ENCODE measurements at places on chromosomes 4 and X. TPM values are rescaled to one million over a fixed set of nuclear protein-coding genes. Genes with fewer than 3 reads are reported as not detected.

DNA sequence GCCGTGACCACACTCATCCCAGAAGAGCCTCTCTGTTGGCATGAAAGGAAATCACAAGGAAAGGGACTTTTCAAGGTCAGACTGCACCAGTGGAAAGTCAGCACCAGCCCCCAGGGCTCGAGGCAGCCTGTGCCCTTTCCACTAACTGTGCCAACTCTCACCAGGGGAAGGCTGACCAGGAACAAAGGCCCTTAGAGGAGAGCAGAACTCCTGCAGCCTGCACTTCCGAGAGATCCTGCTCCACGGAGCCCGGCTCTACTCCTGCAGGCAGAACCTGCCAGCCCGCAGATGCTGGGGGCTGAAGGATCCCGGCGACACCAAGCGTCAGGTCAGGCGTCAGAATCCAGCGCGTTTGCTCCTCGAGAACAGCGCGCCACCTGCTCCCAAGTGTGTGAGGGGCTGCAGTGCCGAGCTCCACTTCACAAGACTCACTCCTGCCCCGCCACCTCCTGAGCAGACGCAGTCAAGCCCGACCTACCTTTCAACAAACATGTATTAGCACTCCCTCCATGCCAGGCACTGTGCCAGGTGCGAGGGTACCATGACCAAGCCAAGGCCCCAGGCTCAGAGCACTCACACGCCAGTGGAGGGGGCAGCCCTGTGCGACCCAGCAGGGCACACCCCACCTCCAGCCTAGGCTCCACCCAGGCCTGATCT, 13.6 kb upstream of the HELT start:
- H3K27ac ChIP-seq, result no peak overlapping the region
- H3K36me3 ChIP-seq, result no peaks in the 10 kb centered on the region
- H3K4me1 ChIP-seq, result peaks cover 7% of the 10 kb centered on the region
- peaks cover 9% of the 10 kb centered on the region for H3K27me3 ChIP-seq
- DNase-seq, result no peak

- no peaks in the 10 kb centered on the region for H3K4me1 ChIP-seq
- DNase-seq, result no peak
- H3K27ac ChIP-seq, result no peak overlapping the region
- no peaks in the 10 kb centered on the region for H3K27me3 ChIP-seq
Measured at GRCh38 chr4:152083338-152083737, 322.5 kb upstream of the GATB start.

- no peak overlapping the region for H3K27ac ChIP-seq
- H3K4me1 ChIP-seq, result no peaks in the 10 kb centered on the region
- no peak overlapping the region for H3K4me3 ChIP-seq
- H3K27me3 ChIP-seq, result no peaks in the 10 kb centered on the region
- H3K36me3 ChIP-seq, result no peaks in the 10 kb centered on the region
Measured at GRCh38 chr4:105352826-105353225, 121.0 kb downstream of the PPA2 start.

GRCh38 chr4:161931089-161931488, 232.7 kb downstream of the FSTL5 start:
- H3K4me1 ChIP-seq, result no peaks in the 10 kb centered on the region
- H3K36me3 ChIP-seq, result no peaks in the 10 kb centered on the region
- no peak overlapping the region for H3K27ac ChIP-seq
- no peaks in the 10 kb centered on the region for H3K27me3 ChIP-seq

- no peak overlapping the region for H3K4me3 ChIP-seq
Measured at GRCh38 chr4:37675587-37676290, 10.4 kb downstream of the RELL1 start.

GRCh38 chrX:47321386-47321785, 49.0 kb upstream of the ZNF157 start:
- DNase-seq, result no peak
- no peak overlapping the region for H3K27ac ChIP-seq
- H3K36me3 ChIP-seq, result no peaks in the 10 kb centered on the region
- no peaks in the 10 kb centered on the region for H3K4me1 ChIP-seq
- H3K4me3 ChIP-seq, result no peak overlapping the region
- H3K27me3 ChIP-seq, result no peaks in the 10 kb centered on the region

DNA sequence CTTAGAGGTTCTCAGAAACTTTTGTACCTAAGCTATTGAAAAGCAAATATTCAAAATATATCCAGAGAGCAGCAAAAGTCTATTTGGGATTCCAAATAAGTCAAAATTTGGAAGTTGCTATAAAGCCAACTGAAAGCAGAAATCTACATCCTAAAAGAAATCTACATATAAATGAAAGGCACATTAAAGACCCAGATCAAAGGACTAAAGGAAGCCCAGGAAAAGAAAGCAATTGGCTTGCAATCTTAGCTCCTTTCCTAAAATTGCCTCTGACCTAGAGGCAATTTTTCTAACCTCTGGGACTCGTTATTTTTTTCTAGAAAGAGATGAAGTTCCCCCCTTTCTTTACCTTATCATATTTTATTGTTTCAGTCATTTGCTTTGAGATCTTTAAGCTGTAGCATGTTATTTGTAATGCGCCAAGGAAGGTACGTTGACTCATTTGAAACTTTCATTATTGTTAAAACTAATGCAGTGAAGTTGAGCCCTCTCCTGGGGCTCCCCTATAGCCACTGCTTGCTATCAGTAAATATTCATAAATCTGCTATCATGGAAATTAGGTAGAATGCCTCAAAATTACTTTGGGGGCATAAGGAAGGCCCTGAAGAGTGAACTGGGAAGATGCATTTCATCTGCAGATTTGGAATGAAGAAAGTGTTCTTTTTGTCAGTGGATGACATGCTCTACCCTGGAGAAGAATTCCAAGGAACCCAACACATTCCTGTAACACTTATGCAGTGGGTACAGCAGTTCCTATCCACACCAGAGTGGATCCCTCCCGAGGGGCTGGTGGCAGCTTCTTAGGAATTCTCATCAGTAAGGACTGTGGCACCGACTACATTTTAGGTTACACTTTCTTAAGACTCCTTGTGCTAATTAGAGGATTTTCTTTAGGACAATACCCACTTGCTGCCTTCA, 177.8 kb upstream of the IGFBP7 start:
- no peak overlapping the region for H3K27ac ChIP-seq
- H3K4me3 ChIP-seq, result no peak overlapping the region
- no peaks in the 10 kb centered on the region for H3K4me1 ChIP-seq
- H3K36me3 ChIP-seq, result no peaks in the 10 kb centered on the region
- no peak for DNase-seq

GRCh38 chr4:154618708-154619315, 6.4 kb upstream of the FGG start:
- H3K36me3 ChIP-seq, result no peaks in the 10 kb centered on the region
- no peaks in the 10 kb centered on the region for H3K27me3 ChIP-seq
- no peak overlapping the region for H3K4me3 ChIP-seq

DNA sequence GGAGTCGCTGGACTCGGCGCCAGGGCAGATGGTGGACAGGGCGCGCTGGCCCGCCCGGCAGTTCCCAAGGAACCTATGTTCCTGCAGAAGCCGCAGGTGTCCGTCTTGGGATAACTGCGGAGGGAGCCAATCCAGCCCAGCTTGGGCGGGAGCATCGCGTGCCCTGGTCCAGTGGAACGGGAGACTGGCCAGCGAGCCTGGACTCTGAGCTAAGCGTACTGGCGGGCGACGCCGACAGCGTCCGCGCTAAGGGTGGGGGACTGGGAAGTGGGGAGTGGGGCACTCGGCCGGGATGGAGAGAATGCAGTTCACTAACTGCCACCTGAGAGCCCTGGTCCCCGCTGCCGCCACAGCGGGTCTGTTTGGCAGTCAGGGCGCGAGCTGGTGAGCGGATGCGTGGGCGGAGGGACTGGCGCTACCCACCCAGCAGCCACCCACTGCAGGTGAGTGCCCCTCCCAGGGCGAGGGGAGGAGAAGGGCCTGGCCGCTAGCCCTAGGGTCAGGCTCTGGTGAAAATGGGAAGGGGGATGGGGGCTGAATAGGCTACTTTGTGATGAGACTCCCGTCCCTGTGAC, 1.3 kb upstream of the MAMLD1 start:
- H3K4me1 ChIP-seq, result peaks cover 23% of the 10 kb centered on the region
- H3K27ac ChIP-seq, result no peak overlapping the region
- H3K4me3 ChIP-seq, result no peak overlapping the region
- peaks cover 52% of the 10 kb centered on the region for H3K27me3 ChIP-seq
- peak; percentile 55 for DNase-seq

DNA sequence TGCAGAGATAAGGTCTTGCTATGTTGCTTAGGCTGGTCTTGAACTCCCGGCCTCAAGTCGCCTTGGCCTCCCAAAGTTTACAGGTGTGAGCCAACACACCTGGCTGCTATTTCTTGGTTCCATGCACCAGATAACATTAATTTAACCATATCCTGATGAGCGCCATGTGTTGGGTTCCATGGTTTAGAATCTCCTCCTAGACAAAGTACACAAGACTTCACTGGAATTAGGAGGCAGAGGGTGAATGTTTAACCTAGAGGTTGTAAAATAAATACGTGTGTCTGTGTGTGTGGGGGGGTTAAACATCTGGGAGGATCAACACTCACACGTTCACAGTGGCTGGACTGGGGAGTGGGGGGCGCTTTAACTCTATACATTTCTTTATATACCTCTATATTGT, 32.4 kb upstream of the SORCS2 start:
- no peaks in the 10 kb centered on the region for H3K4me1 ChIP-seq
- DNase-seq, result peak; percentile 2
- H3K27ac ChIP-seq, result no peak overlapping the region
- no peaks in the 10 kb centered on the region for H3K36me3 ChIP-seq
- no peaks in the 10 kb centered on the region for H3K27me3 ChIP-seq

DNA sequence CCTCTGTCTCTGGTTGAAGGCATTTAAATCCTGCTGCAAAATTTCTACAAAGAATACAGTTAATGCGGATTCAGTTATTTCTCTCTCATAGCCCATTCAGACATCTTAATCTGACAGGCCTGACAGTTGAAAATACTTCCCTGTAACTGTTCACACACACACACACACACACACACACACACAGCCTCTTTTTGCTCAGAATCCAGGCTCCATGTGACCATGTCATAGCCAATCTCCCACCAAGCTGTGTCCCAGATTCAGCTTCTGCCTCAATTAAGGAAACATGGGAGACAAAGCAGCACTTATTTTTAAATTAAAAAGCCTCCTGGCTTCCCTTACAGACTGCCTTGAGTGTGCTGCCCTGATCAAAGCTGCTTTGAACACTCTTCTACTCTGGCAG, 49.3 kb upstream of the EFHC2 start:
- no peak overlapping the region for H3K4me3 ChIP-seq
- no peaks in the 10 kb centered on the region for H3K4me1 ChIP-seq
- DNase-seq, result no peak
- H3K27ac ChIP-seq, result no peak overlapping the region
- no peaks in the 10 kb centered on the region for H3K27me3 ChIP-seq

- H3K4me3 ChIP-seq, result no peak overlapping the region
- H3K36me3 ChIP-seq, result no peaks in the 10 kb centered on the region
- H3K27me3 ChIP-seq, result no peaks in the 10 kb centered on the region
- H3K27ac ChIP-seq, result no peak overlapping the region
- DNase-seq, result no peak
- peaks cover 7% of the 10 kb centered on the region for H3K4me1 ChIP-seq
Measured at GRCh38 chr4:72971572-72971971, 97.9 kb downstream of the COX18 start.

- peaks cover 4% of the 10 kb centered on the region for H3K4me1 ChIP-seq
- no peaks in the 10 kb centered on the region for H3K36me3 ChIP-seq
- DNase-seq, result peak; percentile 32
- H3K27me3 ChIP-seq, result no peaks in the 10 kb centered on the region
- peak overlapping the region; percentile 43 for H3K4me3 ChIP-seq
Measured at GRCh38 chrX:71181558-71181909, 36.9 kb downstream of the NLGN3 start.

DNA sequence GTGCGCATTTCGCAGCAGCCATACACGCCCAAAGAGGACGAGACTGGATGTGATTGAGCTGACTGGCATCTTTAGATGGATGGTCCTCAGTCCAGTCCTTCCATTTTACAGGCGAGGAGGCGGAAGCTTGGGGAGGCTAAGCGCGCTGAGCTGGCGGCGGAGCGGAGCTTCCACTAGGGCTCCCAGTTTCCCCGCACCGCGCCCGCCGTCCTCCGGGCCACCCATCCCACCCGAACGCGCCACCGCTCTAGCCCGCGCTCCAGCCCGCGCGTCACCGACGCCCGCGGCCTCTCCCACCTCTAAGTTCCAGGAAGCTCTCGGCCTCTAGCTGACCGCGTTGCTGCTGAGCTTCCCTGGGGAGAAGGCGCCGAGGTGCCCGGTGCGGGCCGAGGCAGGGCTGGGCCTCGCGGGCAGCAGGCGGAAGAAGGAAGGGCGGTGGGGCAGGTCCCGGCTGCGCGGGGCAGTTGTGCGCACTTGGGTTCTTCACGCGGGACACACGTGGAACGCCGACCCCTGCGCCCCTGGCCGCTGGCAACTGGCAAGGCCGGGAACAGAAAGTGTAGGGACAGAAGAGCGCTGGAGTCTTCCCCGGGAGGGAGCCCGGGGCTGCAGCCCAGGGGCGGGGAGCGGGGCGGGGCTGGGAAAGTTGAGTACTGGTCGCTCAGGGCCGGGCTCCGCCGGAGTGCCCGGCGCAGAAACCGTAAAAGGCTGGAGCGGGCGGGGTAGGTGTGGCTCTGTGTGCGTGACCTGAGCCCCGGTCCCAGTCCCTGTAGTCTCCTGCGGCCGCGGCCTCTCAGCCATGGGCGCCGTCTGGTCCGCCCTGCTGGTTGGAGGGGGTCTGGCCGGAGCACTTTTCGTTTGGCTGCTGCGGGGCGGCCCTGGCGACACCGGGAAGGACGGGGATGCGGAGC, at the start of gene STBD1:
TSS of gene STBD1 (plus strand) at position 763 of the 911 bp plus-strand sequence. CDS start at position 800, 37 bp downstream.
- peaks cover 63% of the 10 kb centered on the region for H3K4me1 ChIP-seq
- H3K4me3 ChIP-seq, result peak within 1 kb of the TSS; percentile 73
- H3K27me3 ChIP-seq, result no peaks in the 10 kb centered on the region
- H3K36me3 ChIP-seq, result peaks cover 16% of the 10 kb centered on the region
- H3K27ac ChIP-seq, result peak within 1 kb of the TSS; percentile 84

DNA sequence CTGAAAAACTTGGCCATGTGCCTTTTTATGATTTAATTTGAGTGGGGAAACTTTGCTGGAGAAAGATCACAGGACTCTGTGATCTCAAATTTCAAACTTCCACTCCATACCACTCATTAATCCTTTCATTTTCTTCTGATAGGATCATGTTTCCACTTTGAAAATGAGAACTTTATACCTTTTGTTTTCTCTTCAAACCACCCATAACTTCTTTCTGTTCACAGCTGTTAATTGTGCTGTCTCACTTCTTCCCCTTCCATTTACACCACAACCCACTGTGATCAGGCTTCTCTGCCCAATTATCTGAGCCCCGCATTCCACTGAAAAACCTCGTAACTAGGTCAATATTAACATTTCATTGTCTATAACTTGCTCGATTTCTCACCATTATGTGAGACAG, 47.0 kb upstream of the ARSJ start:
- H3K27me3 ChIP-seq, result no peaks in the 10 kb centered on the region
- no peak for DNase-seq
- no peaks in the 10 kb centered on the region for H3K4me1 ChIP-seq
- no peak overlapping the region for H3K4me3 ChIP-seq
- no peak overlapping the region for H3K27ac ChIP-seq

DNA sequence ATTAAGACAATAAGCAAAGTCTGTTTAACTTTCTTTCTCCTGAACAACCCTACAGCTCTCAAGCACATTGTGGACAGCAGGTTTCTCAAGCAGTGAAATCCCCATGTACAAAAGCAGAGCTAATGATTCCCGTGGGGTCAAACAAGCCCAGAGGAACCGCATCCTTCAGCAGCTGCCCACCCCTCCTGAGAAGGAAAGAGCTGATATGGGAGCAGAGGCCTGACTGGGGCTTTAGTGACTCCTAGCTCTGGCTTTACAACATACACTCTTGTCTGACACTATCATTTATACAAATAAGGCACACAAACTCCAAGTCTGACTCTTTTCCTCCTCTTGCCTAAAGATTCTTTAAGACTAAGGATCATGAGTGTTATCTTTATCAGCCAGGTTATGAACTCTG, 32.8 kb downstream of the HDAC8 start:
- DNase-seq, result no peak
- no peaks in the 10 kb centered on the region for H3K27me3 ChIP-seq
- H3K4me1 ChIP-seq, result no peaks in the 10 kb centered on the region
- H3K4me3 ChIP-seq, result no peak overlapping the region
- H3K27ac ChIP-seq, result no peak overlapping the region

ZNF718 gene
- 9.2 TPM for total RNA-seq

IL15 gene
- 4.8 TPM for total RNA-seq

PPARGC1A gene
- total RNA-seq, result 9.2 TPM

WDR17 gene
- 4.3 TPM for total RNA-seq

All from left lung (tissue), 14 donors.